ENCODE measurements at places on chromosomes 2 and 18.
A peak's percentile ranks its signal among the peaks of the same experiment; 100 is the strongest.

DNA sequence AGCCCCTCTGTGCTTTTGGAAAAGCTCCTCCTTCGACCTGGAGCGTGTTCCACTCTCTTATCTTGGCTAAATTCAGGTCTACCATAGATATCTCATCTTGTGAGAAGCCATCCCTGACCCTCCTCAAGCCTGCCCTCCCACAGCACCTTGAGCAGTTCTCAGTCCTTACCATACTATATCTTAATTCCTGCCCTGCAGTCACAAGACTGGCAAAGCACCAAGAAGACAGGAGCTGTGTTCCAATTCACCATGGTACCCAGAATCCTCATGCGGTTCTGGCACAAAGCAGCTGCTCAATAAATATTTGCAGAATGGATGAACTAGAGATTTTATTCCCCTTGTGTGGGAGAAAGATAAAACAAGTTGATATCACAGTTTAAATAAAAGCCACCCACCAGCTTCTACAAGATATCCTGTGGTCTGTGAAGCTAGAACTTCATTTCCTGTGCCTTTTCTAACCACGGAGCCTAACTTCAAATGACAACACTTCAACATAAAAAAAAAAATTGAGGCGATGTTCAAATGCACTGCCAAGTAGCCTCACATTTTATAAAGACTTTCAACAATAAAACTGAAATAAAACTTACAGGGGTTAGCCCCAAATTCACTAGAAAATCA, 19.5 kb downstream of the MARCHF4 start:
- no peak for DNase-seq

DNA sequence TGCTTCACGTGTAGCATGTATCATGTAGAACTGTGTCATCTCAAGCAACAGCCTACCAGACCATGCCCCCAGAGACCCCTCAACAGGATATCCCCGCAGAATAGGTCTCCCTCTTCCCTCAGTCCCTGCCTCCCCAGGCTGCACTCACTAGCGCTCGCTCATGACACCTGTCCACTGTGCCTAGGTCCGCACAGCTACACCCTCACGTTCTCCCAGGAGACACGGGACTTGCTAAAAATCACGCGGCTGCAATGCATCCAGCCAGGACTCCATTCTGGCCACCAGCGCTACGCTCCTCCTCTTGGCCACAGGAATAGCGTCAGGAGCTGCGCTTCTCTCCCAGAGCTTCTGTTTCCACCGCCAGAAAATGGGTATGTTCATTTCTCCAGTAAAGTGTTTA, 2.5 kb downstream of the PXDN start:
- DNase-seq, result no peak

- DNase-seq, result no peak
These were observed 47.7 kb downstream of the MYO7B start for GRCh38 chr2:127582863-127583861.

- DNase-seq, result no peak
These were observed 184.2 kb downstream of the ZNF521 start for GRCh38 chr18:25167612-25168410.

GRCh38 chr2:144615866-144616565, 96.1 kb upstream of the ZEB2 start:
- DNase-seq, result no peak

DNA sequence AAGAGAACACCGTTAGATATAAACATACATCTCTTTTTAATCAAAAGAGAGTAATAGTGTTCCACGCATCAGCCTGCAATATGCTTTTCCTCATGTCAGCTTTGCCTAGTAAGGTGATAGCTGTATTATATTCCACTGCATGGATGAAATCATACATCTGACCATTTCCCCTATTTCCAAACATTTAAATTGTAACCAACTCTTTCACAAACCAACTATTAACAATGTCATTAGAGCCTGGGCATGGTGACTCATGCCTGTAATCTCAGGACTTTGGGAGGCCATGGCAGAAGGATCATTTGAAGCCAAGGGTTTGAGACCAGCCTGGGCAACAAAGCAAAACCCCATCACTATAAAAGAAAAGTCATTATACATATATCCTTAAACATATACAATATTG, 284.8 kb downstream of the BCL11A start:
- DNase-seq, result no peak

GRCh38 chr18:43129946-43130524, 14.6 kb upstream of the RIT2 start:
- DNase-seq, result peak; percentile 21

GRCh38 chr2:105403783-105404698, 5.2 kb upstream of the FHL2 start:
- no peak for DNase-seq

DNA sequence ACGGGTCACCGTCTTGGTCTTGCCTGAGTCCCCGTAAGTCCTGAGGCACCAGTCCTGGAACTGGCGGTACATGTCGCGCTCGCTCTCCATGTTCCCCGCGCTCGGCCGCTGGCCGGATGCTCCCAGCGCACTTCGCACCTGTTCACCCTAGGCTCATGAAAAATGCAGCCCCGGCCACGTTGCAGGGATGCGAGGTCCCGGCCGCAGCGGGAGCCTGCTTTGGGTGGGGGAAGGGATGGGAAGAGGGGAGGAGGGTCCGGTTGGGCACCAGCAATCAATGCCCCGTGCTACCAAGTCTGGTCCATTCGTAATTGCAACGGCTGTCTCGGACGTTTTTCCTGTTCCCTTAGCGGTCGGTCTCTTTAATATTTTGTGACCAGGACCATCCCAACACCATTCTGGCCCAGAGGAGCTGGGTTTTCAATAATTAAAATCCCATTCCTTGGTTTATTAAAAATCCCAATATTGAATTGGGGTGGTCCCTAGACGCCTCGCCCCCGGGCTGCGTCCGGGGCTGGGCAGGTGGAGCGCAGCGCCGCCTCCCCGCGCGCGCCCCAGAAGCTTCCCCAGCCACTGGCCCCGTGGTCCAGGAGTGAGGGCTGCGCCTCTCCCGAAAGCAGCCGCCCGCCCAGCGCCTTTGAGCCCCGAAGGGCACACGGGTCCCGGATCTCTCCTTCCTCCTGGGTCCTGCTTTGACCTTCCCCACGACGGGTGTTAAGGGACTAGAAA, 1.4 kb downstream of the NOL4 start:
- DNase-seq, result no peak

GRCh38 chr2:63673865-63674533, 85.2 kb downstream of the MDH1 start:
- DNase-seq, result no peak

DNA sequence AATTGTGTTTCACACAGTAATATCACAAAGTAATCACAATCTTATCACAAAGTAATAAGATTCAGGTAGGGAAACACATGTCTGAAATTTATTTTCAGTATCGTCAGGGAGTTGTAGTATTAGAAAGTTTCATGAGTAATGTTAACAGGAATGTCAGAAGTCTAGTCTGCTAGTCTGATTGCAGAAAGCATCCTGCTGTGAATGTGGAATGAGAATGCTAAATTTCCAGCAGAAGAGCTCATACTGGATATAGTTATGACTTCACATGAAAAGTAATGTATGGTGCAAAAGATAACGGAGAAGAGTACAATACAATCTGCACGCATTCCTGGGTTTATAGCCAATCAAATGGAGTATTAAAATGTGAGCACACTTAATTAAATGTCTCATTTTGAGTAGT, 494.7 kb upstream of the SETBP1 start:
- DNase-seq, result no peak
